CD4-positive, alpha-beta memory T cell (primary cell): ENCODE measurements at places on chromosomes 4 and X. TPM values are rescaled to one million over a fixed set of nuclear protein-coding genes. Genes with fewer than 3 reads are reported as not detected.
A peak's percentile ranks its signal among the peaks of the same experiment; 100 is the strongest.

Gene IL2RG
- 1,405 TPM for polyA plus RNA-seq

DNA sequence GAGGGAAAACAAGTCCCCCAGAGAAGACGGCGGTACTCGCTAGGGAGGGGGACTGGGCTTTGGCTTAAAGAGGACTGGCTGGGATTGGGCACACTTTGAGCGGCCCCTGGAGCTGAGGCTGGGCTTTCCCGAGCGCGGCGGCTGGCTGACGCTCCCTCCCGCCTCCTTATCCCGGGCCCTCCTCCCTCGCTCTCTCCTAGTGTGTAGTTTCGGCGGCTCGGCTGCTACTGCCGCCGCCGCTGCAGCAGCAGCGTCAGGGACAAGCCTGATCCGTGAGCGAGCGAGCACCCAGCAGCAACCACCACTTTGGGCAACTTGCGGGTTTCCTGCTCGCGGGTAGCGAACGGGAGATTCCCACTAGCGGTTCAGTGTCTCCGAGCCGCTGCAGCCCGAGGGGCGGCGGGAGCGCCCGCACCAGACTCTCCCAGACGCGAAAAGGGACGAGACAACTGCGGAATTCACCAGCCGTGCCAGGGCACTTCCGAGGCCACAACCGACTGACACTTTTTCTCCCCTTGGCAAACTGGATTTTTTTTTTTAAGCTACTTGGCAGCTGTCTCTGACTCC, 632 bp upstream of the PCDH7 start:
- DNase-seq = no peak

DNA sequence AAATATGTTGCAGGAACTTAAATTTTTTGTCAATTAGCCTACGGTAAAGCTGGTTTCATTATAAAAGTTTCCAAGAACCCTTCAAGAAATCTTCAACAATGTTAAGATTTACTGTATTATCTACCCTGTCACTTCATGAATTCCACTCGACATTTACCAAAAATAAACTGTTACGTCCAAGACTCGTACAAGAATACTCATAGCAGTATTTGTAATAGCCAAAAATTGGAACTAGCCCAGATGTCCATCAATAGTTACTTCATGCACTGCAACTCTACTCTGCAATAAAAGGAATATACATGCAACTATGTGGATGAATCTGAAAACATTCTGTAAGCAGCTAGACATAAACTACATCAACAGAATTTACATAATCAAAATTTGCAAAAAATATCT, 13.4 kb downstream of the RBMX start:
- DNase-seq = no peak

GRCh38 chr4:55435141-55435841, 39.5 kb downstream of the TMEM165 start:
- peak; percentile 38 for DNase-seq

GRCh38 chr4:81827577-81828202, 356.0 kb upstream of the RASGEF1B start:
- no peak for DNase-seq

Gene F8A3
- 9.8 TPM for polyA plus RNA-seq

DNA sequence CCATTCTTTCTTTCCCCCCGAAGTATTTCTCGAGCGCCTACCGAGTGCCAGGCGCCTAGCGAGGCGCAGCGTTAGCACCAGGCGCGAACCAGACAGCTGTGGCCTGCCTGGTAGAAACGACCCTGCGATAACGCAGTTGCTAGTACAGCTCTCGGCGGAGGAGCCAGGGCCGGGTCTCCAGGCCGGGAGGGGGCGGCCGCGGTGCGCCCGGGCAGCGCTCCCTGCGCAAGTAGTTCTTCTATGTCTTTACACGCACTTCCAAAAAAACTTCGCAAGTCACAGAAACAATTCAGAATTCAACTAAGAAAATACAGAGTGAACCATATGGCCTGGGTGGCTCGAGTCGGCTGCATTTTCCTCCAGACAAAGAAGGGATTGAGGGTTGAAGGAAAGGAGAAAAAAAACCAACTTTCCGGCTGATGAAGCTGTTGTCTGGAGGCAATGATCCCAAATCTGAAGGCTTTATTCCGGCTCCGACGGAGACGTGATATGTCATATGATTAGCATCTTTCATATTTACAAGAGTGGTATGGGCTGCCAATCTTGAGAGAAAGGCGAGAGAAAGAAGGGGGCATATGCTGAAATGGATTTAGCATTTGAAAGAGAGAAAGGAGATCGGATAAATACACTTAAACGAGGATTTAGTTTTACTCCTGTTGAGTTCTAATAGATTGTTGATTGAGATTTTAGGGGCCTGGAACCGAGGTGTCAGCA, 7.2 kb upstream of the NEUROG2 start:
- peak; percentile 45 for DNase-seq

Gene NPY5R
- not detected for polyA plus RNA-seq

- DNase-seq = no peak
These were observed 91.0 kb downstream of the BEND2 start for GRCh38 chrX:18129690-18130089.
